ENCODE measurements at places on chromosomes 4 and X. TPM values are rescaled to one million over a fixed set of nuclear protein-coding genes. Genes with fewer than 3 reads are reported as not detected.

- DNase-seq, result no peak
Measured at GRCh38 chr4:55107054-55107453, 18.3 kb downstream of the KDR start.

The ZNF185 gene
- total RNA-seq, result 7.0 TPM

- DNase-seq, result no peak
Measured at GRCh38 chrX:18888281-18888680, 95.6 kb downstream of the PHKA2 start.

DNA sequence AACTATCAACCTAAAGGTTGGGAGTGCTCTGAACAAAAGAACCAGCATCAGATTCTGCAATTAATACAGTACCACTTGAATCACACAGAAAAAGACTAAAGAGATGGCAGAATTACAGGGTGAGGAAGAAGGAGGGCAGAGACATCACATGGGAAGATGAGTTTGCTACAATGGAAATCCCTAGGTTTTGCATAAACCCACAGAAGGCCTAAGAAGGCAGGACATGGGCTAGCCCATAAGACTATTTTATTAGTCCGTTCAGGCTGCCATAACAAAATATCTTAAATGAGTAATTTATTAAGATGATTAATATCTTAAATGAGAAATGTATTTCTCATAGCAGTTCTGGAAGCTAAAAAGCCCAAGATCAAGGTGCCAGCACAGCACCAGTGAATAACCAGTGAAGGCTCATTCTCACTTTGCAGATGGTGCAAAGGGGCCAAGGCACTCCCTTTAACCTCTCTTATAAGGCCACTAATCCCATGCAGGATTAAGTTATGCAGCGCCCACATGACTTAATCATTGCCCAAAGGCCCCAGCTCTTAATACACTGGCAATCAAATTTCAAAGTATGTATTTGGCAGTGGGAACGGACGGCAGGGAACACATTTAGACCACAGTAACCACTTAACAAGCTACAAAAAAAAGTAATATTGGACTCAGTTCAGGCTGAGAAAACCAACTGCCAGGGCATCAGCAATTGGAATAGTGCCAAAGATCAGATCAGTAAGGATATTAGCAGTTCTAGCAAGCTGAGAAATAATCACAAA is 47.6 kb upstream of the NEUROG2 start:
- DNase-seq, result no peak

The CTSO gene
- 24.5 TPM for total RNA-seq

The DEFB131A gene
- total RNA-seq, result not detected

- DNase-seq, result no peak
Measured at GRCh38 chr4:163167333-163167626, 590 bp upstream of the NAF1 start.

GRCh38 chr4:1250921-1251772 is 2.2 kb upstream of the CTBP1 start:
- no peak for DNase-seq

- DNase-seq, result no peak
Measured at GRCh38 chr4:163448540-163449203, 24.9 kb downstream of the TKTL2 start.

DNA sequence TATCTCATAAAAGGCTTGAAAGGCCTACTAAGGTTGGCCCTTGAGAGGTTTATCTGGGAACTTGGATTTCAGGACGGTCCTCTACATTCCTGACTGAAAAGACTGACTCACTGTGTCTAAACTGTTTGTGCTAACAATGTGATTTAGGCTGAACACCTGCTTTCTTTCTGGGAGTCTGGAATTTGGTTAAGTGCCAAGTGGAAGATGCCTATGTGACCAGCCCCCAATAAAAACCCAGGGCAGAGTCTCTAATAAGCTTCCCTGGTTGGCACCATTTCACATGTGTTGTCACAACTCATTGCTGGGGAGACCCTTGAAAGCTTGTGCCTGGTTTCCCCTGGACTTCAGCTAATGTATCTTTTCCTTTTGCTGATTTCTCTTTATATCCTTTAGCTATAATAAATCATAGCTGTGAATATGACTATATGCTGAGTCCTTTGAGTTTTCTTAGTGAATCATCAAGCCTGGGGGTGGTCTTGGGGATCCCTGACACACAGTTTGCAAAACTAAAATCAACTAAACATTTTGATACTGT is 55.1 kb downstream of the GPR82 start:
- DNase-seq, result no peak

The CYTL1 gene
- 0.46 TPM for total RNA-seq

The CCDC120 gene
- total RNA-seq, result 1.1 TPM

GRCh38 chr4:106312377-106312776 is 3.6 kb downstream of the TBCK start:
- DNase-seq, result no peak

The GYPE gene
- total RNA-seq, result 0.65 TPM

The ABCG2 gene
- 3.4 TPM for total RNA-seq

GRCh38 chrX:133475953-133476352 is 60.7 kb upstream of the GPC4 start:
- no peak for DNase-seq

DNA sequence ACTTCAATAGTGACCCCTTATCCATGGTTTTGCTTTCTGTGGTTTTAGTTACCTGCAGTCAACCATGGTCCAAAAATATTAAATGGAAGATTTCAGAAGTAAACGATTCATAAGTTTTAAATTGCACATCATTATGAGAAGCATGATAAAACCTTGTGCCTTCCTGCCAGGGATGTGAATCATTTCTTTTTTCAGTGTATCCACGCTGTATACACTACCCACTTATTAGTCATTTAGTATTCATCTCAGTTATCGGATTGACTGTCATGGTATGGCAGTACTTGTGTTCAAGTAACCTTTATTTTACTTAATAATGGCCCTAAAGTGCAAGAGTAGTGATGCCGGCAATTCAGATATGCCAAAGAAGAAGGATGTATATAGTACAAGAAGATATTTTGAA is 37.7 kb upstream of the TASL start:
- DNase-seq, result no peak

The SPACA5 gene
- not detected for total RNA-seq

The CXXC4 gene
- total RNA-seq, result 0.12 TPM

The MORF4L2 gene
- total RNA-seq, result 264 TPM

The ANK2 gene
- total RNA-seq, result 51.4 TPM

GRCh38 chrX:42106556-42106955 is 183.2 kb upstream of the CASK start:
- DNase-seq, result no peak

DNA sequence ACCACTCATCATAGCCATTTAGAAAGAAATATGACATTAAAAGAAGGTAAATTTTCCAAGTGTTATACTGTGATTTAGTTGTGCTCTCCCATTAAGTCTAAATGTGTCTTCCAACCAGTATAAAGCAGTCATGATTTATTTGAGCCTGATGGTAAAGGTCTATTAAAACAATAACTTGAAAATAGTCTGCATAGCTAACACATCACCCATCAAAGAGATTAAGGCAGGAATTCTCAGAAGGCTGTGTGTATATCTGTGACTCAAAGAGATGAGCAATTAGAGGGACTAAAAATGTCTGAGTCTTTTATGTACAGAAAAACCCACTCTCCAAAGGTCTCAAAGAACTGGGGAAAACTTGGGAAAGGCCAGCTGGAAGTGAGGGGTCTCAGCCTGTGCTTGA is 70.3 kb upstream of the IQCM start:
- no peak for DNase-seq

DNA sequence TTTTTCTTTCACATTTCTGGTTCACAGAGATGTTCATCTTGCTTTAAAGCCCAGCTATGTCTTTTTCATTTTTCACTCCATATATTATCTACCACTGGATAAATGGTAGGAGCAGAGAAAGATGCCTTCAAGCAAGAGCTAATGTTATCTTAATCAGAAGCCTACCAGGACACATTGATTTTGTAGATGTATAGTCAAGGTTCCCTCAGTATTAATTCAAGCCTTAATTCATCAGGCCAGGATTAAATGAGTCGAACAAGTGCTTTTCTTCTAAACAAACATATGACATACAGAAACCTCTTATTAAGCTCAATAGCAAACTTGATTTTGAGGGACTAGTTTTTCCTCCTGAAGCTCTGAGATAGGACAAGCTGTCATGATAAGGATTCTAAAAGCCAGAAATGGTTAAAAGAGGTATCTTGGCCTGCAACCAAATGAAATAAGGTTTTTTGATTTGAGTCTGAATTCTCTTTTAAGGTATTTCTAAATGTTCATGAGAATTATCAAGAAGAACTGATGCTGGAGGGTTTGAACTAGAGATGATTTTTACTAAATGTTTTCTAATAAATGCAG is 81.7 kb upstream of the FTHL17 start:
- no peak for DNase-seq

DNA sequence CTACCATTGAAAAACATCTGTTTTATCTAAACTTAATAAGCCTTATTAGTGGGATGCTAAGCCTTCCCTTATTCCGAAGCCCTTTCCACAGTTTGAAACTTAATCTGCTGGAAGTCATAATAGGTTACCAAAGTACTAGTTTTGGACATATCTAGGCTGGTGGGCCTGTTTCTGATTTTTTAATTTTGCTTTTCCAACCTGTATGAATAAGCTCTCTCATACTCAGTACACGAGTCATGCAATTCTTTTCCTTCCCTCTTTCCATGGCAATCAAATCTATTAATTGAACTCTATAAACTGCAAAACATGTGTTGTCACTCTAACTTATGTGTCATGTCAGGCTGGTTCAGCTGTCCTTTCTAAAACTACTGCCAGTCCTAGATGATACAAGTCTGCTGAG is 91.0 kb downstream of the AMMECR1 start:
- no peak for DNase-seq

- no peak for DNase-seq
Measured at GRCh38 chrX:71489540-71489939, 43.4 kb upstream of the OGT start.

DNA sequence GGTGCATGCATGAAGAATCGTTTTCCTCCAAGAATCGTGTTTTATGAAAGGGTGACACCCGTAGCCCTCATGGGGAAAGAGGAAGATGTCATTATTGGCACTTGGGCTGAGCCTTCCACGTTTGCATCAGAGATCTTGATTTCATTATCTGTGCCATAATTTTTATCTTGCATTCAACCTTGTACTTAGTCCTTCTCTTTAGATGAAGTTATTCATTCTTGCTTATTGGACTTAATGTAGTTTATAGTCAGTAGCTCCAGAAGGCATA is 66.8 kb downstream of the GAB1 start:
- DNase-seq, result no peak

DNA sequence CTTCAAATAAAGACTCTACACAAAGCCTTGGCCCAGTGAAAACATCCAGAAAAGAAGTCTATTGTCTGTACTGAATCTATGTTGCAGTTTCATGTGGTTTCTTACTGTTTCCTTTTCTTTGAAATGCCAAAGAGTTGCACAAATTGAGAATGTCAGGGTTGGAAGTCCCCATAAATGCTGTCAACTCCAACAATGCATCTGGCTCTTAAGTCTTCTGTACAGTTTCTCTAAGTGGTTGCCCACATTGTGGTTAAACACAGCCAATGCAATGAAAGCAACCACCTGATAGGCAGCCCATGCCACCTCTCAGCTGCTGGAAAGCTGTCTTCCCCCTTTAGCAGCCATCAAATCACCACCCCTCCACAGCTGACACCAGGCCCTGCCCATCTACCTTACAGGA is 67.2 kb upstream of the C1GALT1C1 start:
- DNase-seq, result no peak

- DNase-seq, result no peak
Measured at GRCh38 chr4:102356562-102357202, 11.4 kb upstream of the SLC39A8 start.

The HSD17B13 gene
- total RNA-seq, result 20.3 TPM

GRCh38 chrX:18674417-18674787 is 2.5 kb upstream of the RS1 start:
- DNase-seq, result no peak

DNA sequence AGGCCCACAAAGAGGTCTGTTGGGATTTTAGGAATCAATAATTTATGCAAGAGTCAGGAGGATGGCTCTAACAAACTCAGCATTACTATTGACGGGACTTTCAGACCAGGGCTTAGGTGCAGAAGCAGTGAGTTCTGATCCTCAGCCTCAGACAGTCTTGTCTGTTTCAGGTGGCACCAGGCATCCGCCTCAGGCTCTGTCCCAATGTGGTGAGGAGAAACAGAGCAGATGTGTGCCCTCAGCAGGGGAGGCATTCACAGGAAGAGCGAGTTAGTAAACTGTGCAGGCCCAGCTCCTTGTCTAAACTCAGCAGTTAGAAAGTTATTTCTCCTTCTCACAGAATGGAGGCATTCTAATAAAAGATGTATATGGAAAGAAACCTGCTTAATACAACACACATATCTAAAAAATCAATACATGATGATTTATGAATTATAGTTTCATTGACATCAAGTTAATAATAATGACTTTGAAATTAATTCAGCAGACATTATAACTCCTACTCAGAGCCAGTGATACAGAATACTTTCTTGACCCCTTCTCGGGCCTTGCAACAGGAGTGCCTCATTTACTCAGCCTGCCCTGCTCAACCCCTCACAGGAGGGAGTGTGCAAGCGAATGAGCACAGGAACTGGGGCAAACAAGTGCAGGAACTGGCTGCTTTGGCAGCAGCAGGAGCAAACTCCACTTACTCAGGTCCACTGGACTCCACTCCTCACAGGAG is 202.8 kb upstream of the SMIM31 start:
- no peak for DNase-seq

The DTHD1 gene
- 1.3 TPM for total RNA-seq

DNA sequence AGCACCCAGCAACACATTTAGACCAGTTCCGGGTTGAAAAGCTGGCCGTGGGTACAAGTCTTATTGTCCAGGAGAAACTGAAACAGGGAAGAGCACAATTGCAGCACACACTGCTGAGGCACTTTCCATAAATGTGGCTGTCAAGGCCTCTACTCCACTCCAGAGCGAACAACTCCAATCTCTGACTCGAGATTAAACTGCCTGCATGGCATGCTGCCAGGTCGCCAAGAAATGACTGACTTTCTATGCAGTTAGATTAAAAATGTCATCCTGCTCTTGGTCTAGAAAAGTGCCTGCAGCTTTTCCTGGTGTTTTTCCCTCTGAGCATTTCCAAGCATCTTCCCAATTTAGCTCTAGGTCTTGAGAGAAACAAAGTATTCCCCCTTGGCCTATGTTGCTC is 260.6 kb upstream of the EMCN start:
- DNase-seq, result no peak

The HSFX4 gene
- total RNA-seq, result not detected

- no peak for DNase-seq
Measured at GRCh38 chrX:119455264-119455663, 13.0 kb upstream of the SLC25A5 start.

GRCh38 chrX:45952030-45952429 is 593.2 kb downstream of the ZNF674 start:
- DNase-seq, result no peak

DNA sequence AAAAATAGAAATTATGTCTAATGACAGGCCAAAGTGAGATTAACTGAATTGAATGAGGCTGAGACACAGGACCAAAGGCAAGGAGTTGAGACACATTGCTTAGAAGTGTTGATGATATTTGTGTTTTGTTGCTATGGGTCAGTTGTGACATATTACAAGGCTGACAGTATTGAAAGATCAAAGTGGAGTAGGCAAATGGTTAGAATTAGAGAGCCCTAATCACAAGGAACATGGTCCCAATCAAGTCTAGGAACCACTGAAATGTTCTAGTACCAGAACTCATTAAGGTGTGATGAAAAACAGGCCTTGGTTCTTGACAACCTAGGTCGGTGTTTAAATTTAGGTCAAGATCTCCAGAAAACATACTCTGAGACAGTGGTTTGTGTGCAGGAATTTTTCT is 896.3 kb upstream of the HS3ST1 start:
- no peak for DNase-seq
